Stimulated activated CD8-positive, alpha-beta memory T cell treated with anti-CD3 and anti-CD28 coated beads, Interleukin-4, amount 100 ng/mL, for 48 hours (primary cell): ENCODE measurements at places on chromosomes 12 and 14.

GRCh38 chr12:121814429-121815119, 10.8 kb downstream of the SETD1B start:
- no peak for DNase-seq

GRCh38 chr12:21715386-21715785, 57.7 kb upstream of the LDHB start:
- DNase-seq: no peak

GRCh38 chr12:111597831-111598636, 1.1 kb downstream of the ATXN2 start:
- DNase-seq: peak; percentile 57

GRCh38 chr14:101410126-101410525, 151.2 kb upstream of the DIO3 start:
- no peak for DNase-seq

DNA sequence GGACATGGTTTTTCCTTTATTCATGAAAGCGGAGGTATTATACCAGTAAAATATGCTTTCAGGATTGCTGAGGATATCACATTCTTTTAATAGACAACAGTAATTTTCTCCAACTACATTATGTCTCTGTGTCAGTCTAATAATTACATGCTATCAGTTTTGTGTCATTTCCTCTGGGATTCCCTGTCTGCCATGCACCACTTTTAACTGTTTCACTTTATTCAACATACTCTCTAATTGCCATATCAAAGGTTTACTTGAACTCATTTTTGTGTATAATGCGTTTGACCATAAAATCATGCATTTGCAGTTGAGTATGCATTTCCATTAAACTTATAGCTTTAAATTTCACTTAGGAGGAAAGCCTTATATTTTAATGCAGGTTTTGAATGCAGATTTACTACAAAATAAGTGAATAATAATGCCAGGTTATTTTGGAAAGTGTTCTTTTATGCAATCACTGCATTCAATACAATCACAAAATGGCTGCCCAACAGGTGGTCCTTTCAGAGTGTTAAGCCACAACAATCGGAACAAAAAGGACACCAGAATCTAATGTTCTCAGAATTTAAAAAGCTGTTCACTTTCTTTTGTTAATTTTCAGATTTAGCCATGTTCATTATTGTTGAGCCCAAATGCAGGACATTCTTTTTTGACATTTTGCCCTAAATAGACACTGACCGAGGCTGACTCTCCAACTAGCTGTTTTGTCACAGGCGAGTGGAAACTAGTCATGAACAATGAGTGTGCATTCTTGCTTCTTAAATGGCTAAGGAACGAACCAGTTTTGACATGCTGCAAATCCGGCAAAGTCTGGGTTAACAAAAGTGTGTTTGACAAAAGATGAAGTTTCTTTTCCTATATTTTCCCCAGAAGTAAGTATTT, 40.9 kb downstream of the MBIP start:
- DNase-seq: no peak

GRCh38 chr14:33686218-33686617, 264.7 kb downstream of the EGLN3 start:
- no peak for DNase-seq

DNA sequence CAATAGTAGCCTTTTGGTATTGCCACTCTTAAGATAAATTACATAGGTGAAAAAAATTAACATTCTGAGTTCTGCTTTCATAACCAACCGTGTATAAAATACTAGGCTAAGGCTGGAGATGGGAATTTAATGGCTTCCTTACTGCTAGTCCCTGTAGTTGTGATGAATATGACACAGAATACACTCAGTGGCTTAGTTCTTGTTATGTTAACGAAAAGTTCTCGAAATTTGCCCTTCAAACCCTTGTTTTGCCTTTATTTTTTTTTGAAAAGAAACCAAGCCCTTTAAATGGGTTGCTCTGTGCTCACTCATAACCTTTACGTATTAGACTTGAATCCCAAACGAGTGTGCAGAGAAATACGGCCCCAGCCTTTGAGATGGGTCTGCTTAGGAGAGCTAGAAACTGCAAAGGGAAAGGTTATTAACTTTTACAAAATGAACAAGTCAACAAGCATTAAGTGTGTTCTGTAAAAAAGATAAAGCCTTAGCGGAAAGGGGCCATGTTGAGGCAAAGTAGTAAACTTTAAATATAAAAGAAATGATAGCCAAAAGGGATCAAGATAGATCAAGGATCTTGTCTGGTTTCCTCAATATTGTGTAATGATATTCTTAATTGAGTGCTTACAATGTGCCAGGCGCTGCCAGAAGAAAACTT, 1.7 kb downstream of the NUDT4 start:
- no peak for DNase-seq

DNA sequence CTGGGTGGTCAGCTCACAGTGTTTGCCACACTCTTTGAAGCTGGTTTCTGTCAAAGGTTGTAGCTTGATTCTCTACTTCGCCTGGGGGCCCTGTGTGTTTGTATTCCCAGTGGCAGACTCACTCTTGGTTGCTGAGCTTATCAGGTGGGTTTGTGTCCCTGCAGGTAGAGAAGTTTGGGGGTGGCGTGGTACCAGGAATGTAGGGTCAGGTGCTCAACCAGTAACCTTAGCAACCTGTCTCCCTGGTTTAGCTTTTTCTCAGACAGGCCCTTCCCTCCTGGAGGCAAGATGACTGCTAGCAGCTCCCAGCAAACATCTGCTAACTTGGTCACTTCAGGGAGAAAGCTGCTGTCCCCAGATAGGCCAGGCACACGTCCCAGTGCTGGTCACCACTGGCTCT, 352.2 kb downstream of the AACS start:
- DNase-seq: no peak

GRCh38 chr12:113858841-113859386, 107.2 kb downstream of the RBM19 start:
- no peak for DNase-seq

GRCh38 chr14:58815161-58815701, 177.5 kb downstream of the DACT1 start:
- DNase-seq: no peak

- no peak for DNase-seq
Measured at GRCh38 chr12:49232940-49233841, 31.7 kb upstream of the TUBA1C start.

DNA sequence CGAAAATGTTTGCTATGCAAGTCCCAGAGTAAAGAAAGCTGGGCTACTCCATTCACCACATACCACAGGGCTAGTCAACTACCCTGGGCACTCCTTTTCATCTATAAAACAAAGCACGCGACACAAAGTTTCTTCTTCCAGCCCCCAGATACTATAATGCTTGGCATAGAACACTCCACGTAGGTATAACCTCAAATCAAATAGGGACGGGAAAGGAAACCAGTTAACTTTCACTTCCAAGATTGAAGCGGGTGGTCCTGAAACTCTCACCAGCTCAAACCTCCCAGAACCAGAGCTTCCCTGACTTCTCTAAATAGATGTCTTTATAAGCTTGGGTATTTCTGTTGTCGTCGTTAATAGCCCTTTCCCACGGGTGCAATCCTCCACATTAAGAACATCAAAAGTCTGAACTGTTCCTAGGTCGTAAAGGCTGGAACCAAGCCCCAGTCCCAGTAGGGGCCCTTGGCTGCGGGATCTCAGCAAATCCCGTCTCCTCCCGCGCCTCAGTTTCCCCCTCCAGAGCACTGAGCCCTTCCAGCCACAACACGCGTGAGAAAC, 647 bp downstream of the LGMN start:
- DNase-seq: no peak

DNA sequence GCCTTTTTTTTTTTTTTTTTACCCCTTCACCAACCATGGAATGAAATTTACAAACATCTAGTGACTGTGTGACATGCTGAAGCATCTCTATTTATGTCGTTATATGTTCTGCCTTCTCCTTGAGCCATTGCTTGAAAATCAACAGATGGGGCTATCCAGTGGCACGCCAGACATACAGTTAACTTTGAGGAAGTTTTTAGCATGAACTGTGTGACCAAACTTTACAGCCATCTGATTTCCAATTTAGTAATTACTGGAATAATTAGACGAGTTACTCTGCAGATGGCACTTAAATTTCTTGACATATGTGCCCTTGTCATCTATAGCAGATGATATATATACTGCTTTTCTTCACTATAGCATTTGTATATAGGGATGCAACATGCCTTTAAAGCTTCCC, 192.1 kb downstream of the SNAPC1 start:
- no peak for DNase-seq

- no peak for DNase-seq
Measured at GRCh38 chr12:109115758-109116610, at the start of gene ACACB. Gene ACACB (plus strand): TSS chr12:109116587. CDS start chr12:109139406, 22,819 bp downstream.

DNA sequence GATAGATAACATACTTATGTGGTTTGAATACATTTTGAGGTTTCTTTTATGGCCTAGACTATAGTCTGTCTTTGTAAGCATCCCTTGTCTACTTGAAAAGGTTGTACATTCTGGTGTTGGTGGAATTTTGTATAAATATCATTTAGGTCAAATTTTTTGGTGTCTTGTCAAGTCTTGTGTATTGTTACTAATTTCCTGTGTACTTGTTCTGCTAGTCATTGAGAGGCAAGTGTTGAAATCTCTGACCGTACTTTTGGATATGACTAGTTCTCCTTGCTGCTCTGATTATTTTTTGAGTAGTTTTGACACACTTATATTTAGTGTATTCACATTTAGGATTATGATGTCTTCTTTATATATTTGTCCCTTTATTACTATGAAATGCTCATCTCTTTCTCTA, 219.6 kb downstream of the CCDC91 start:
- DNase-seq: no peak

DNA sequence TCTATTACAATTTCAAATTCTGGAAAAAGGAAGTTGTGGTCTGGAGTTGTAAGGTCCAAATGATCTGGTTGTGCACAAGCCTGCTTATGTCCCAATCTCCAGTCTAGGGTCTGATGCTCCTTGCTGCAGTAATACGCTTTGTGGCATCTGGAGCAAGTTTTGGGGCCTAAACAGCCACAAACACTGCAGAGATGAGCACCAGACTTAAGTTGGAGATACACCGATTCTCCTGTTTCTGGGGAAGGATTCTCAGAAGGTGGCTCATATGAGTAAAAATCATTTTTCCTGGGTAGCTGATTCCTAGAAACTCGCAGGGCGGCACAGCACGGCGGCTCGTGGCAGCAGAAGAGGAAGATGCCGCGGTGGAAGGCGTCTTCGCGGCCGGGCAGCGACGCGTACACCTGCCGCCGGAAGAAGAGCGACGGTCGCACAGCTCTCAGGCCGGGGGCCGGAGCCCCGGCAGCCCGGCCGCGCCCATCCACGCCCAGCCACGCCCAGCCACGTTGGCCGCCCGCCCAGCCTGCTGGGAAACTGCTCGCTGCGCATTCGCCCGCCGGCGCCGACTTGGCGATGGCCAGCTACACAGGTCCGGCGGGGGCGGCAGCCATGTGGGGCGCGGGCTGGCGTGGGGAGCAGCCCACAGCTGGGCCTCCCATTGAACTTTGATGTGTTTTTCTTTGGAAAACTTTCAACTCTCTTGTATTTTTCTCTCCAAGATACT, 129.0 kb downstream of the ASCL4 start:
- DNase-seq: peak; percentile 84

DNA sequence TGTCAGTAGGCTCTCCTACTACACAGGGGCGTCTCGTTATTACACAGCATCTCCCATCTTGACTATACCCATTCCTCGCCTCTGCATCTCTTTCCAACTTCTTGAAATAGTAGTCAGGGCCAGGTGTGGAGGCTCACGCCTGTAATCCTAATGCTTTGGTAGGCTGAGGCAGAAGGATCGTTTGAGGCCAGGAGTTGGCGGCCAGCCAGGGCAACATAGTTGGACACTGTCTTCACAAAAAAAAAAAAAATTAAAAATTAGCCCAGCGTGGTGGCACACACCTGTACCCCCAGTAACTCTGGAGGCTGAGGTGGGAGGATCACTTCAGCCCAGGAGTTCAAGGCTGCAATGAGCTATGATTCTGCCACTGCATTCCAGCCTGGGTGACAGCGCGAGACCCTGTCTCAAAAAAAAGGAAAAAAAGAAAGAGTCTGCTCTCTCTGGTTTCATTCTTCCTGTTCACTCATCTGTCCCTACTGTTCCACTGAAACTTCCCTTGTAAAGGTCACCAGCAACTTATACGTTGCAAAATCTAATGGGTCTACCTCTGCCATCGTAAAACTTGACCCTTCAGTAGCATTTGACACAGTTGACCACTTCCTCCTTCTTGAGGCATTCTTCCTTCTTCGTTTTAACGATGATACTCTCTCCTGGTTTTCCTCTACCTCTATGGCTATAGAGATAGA, 41.0 kb upstream of the PTGR2 start:
- no peak for DNase-seq

DNA sequence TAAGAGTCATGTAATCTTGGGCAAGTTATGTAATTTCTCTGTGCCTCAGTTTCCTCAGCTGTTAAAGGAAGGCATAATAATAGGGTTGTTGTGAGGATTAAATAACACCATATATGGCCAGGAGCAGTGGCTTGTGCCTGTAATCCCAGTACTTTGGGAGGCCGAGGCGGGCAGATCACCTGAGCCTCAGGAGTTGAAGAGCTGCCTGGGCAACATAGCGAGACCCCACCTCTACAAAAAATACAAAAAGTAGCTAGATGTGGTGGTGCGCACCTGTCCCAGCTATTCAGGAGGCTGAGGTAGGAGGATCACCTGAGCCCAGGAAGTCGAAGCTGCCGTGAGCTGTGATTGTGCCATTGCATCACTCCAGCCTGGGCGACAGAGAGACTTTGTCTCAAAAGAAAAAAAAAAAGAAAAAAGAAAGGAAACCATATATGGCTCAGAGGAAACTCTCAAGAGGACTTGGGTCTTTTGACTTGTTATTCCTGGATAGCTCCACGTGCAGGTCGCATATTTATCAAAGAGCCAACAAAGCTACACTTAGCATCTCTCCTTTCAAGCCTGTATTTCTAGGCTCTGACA, 6.9 kb downstream of the GPRC5A start:
- no peak for DNase-seq

- DNase-seq: no peak
Measured at GRCh38 chr14:50658203-50658602, 9.9 kb downstream of the SAV1 start.

DNA sequence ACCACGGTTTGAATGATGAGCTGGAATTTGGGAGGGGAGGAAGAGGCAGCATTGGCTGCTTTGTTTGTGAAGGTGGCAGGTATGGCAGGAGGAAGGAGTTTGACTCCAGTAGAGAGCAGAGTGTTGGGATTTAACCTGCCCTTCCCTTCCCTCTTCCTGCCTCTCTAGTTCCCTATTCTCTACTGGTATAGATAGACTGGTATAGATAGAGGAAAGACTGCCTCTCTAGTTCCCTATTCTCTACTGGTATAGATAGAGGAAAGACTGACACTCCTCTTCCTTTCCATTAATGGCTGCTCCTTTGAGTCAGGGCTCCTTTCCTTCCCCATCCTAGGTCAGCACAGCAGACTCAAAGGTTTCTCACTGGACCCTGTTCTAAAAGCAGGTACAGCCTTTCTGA, 8.4 kb upstream of the SYCP3 start:
- no peak for DNase-seq

GRCh38 chr12:29277231-29277630, 103.7 kb downstream of the ERGIC2 start:
- DNase-seq: no peak

GRCh38 chr12:24049728-24050127, 100.3 kb upstream of the SOX5 start:
- no peak for DNase-seq

GRCh38 chr12:107042801-107043200, 50.5 kb downstream of the CRY1 start:
- DNase-seq: no peak

GRCh38 chr14:96718407-96718806, 78.8 kb upstream of the VRK1 start:
- DNase-seq: no peak
